ENCODE measurements at places on chromosomes 16 and 17.

- DNase-seq, result no peak
Observed at GRCh38 chr16:78538919-78539318, 439.5 kb downstream of the WWOX start.

GRCh38 chr16:79493911-79494310, 106.6 kb downstream of the MAF start:
- DNase-seq, result no peak

DNA sequence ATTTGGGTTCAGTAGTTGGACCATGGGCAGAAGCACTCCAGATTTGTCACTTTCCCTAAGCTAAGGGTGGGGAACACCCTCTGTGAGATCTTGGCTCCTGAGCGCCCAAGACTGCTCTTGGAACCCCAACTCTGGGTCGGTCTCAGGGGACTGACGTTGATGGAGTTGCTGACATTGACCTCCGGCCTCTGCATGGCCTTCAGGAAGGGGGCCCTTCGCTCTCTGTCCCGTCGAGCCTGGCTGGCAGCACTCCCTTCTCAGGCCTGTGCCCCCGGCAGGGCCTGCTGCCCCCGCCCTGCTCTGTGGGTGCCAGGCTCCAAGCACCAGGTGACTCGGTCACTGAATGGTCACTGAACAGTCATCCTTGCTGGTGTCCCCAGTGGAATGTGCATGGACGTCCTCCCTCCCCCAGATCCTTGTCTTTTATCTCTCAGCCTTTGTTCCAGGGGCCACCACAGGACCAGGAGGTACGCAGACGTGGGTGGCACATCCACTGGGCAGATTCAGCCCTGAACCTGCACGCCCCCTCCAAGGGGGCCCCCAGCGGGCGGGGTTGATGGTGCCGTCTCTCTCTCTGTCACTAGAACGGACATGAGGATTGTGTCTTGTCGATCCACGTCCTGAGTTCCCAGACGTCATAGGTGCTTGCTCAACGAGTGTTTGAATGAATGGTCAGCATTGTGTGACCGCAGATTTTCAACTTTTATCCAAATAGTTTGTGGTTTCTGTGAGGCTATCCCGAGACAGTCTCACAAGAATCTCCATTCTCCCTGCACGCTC, 314.5 kb downstream of the SEC14L1 start:
- no peak for DNase-seq

DNA sequence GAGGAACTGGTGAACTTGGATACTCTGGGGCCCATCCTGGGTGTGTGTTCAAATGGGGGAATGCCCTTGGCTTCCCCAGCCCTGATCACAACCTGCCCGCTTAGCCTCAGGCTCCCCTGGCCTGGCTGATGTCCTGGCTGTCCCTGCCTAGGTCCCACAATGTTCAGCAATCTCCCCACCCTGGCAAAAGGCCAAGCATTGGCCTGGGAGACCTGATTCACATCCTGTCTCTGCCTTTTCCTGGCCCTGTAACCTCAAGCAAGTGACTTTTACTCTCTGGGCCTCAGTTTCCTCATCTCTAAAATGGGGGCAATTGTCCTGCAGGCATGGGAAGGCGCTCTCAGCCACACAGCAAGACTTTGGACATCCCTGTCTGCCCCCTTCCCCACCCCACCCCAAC, 14.4 kb downstream of the CPNE2 start:
- no peak for DNase-seq

GRCh38 chr16:74281300-74281699, 15.3 kb upstream of the PSMD7 start:
- no peak for DNase-seq

DNA sequence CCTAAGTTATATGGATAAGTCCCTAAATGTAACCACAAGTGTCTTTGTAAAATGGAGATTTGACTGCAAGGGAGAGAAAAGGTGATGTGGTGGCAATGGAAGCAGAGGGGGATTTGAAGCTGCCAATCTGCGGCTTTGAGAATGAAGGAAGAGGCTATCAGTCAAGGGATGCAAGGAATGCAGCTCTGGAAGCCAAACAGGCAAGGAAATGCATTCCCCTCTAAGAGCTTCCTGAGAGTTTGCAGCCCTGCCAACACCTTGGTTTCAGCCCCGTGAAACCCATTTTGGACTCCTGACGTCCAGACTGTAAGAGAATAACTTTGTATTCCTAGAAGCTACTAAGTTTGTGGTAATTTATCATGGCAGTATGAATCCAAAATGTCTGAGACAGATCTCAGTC, 167.3 kb upstream of the MPHOSPH6 start:
- no peak for DNase-seq

- no peak for DNase-seq
Observed at GRCh38 chr17:35809855-35810461, 674 bp downstream of the TAF15 start.

DNA sequence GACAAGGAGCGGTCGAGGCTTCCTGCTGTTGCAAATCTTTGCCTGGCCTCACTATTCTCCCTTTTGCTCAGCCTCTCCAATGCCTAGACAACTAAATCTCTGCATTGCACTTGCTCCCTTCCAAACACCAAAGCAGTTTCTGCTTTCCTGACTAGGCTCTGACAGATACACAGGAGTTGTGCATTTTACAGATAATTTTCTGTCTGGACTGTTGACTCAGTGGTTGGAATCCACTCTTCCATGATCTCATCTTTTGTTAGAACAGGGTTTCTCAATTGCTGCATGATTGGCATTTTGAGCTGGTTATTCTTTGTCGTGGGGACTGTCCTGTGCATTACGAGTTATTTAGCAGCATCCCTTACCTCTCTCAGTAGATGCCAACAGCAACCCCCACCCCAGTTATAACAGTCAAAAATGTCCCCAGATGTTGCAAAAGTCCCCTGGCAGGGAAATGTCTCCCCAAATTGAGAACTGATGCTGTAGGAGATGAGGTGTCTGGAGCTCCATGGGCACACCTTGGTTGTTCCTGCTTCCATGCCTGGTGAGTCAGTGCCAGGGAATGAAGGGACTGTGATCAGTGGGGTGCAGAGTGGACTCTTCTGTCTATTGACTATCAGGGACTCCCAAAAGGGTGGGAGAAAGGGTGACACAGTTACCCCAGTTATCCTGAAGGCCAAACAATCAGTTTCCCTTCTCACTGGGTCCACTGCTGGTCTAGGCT, 557.4 kb upstream of the PSMD7 start:
- DNase-seq, result no peak

DNA sequence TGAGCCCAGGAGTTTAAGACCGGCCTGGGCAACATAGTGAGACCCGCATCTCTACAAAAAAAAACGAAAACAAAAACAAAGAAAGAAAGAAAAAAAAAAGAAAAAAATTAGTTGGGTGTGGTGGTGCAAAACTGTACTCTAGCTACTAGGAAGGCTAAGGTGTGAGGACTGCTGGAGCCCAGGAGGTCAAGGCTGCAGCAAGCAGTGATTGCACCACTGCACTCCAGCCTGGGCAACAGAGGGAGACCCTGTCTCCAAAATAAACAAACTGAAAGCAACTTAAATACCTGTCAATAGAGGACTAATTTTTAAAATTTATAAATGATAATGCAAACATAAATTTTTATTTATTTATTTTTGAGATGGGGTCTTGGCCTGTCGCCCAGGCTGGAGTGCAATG, 17.3 kb downstream of the ATP2A1 start:
- no peak for DNase-seq

DNA sequence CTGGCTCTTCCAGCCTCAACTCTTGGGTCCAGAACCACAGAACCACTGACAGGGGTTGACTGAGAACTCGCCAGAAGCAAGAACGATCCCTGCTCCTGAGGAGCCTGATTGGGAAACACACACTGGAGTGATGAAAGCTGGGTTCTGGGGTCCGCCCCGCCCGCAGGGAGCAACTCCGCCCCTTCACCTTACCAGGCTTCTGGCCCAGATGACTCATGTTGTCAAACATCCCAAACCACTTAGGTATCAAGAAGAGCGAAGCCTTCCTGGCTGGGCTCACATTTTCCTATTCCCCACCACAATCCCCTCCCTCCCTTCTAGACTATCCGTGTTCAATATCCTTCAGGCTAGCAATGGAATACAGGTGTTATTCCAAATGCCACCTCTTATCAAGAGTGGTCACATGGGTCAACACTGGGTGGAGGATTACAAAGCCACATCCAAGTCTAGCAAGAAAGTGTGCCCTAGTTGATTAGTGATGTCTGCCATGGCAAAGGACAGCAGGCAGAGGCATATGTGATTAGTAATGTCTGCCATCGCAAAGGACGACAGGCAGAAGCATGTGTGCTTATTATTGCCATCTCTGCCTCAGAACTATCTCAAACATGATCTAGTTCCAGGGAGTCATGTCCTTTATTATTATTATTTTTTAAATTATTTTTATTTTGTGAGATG, 70.5 kb downstream of the TIMM22 start:
- no peak for DNase-seq

GRCh38 chr16:79213214-79213613, 387.3 kb downstream of the MAF start:
- DNase-seq, result no peak

GRCh38 chr17:78040440-78041385, 82.2 kb downstream of the TNRC6C start:
- DNase-seq, result no peak

GRCh38 chr16:67917140-67917851, 14.4 kb downstream of the CTRL start:
- DNase-seq, result no peak

DNA sequence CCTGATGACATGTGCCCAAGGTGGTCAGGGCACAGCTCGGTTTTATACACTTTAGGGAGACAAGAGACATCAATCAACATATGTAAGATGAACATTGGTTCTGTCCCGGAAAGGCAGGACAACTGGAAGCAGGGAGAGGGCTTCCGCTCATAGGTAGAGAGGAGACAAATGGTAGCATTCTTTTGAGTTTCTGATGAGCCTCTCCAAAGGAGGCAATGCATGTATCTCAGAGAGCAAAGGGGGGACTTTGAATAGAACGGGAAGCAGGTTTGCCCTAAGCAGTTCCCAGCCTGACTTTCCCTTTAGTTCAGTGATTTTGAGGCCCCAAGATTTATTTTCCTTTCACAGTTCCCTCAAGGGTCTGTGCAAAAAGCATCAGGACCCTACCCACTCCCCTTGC, 172.4 kb upstream of the TNRC6C start:
- no peak for DNase-seq

GRCh38 chr16:70675851-70676513, 9.9 kb downstream of the MTSS2 start:
- no peak for DNase-seq

DNA sequence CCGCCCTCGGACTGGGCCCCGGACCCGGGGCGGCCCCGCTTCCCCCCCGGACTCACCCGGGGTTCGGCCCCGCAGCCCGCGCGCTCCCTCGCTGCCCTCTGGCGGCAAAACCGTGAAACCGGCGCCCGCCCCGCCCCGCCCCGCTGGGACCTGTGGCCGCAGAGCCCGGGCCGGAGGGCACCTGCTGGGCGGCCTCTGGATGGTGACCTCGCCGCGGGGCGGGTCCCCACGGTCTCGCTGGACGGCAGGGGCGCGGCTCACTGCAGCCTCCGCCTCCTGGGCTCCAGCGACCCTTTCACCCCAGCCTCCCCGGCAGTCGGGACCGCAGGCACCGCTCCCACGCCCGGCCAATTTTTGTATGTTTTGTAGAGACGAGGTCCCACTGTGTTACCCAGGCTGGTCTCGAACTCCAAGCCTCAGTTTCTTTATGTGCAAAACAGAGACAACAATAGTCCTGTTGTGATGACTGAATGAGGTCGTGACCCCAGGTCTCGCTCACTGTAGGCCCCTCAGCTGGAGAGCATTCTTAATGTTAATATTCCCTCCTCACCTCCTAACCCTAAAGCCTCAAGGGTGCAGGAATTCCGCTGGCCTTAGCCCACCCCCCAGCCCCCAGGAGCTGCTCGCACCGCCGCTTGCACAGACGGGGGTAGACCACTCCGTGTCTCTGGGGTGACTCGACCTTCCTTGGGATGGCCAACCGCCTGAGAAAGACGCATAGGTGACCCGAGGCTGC, 33.7 kb upstream of the RPH3AL start:
- peak; percentile 59 for DNase-seq

GRCh38 chr16:25966172-25967097, 274.7 kb downstream of the HS3ST4 start:
- DNase-seq, result no peak

GRCh38 chr17:67585077-67585602, 132.6 kb upstream of the NOL11 start:
- no peak for DNase-seq

- no peak for DNase-seq
Observed at GRCh38 chr17:57507828-57508227, 237.3 kb downstream of the CCDC182 start.

DNA sequence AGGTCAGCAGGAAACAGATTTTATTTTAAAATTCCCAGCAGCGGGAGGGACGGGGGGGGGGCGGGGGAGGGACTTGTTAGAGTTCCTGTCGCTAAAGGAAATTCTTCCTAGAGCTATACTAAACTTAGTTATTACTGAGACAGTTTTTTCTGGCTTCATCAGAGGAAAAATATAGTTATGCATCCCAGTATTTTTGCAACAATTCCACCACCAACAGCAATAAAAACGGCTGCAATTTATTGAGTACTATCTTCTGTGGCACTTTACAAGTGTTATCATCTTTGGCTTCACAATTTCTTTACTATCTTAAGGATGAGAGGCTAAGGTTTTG, 6.9 kb upstream of the DHRS7B start:
- DNase-seq, result no peak

- no peak for DNase-seq
Observed at GRCh38 chr17:1412185-1413110, 12.4 kb upstream of the YWHAE start.

GRCh38 chr16:67663151-67663876, 2.6 kb downstream of the PARD6A start:
- DNase-seq, result no peak

- no peak for DNase-seq
Observed at GRCh38 chr17:57622683-57623433, 122.2 kb downstream of the CCDC182 start.

DNA sequence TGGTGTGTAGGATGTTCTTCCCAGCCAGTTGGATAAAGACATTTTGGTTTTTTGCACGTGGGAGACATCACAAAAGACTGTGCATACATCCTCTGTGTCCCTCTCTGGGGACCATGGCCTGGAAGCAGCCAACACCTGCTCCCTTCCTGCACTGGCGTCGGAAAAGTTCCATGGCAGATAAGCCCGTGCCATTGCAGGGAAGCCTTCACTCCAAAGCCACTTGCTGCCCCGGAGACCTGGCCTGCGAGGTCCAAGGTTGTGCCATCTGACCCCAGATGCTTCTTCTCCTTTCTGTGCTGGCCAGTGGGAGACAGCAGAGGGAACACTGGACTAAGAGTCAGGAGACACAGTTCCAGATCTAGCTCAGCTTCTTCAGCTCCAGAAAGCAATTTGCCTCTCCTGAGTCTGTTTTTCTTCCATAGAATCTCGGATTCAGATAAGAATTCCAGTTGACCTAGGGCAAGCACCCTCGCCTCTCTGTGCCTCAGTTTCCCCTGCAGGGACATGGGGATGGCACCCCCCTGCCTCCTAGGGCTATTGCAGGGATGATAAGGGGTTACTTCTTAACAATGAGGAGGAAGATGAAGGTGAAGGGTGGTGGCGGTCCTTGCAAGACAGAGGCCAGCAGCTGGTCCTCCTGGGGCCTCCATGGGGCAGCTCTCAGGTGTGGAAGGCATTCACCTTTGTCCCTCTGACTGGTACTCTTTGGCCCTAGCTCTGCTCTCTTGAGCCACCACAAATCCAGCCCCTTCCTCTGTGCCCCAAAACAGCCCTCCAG, 134.2 kb downstream of the CMIP start:
- no peak for DNase-seq
